ENCODE measurements at places on chromosomes 2 and 18.

DNA sequence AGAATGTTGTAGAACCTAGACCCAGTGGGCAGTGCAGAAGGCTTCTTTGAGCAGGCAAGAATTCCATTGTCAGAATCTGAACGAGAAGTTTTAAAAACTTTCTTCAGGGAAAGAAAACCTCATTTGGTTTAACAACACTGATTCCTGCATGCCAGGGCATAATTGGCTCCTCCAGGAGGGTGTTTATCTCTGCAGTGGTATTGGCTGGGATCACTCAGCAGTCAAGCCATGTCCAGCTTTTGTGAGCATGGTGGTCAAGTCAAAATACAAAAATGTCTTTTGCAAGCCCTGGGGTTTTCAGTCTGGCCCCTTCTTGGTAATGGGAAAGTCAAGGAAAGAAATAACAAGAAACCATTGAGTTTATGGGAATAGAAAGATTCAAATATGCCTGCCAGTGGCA lies 28.3 kb downstream of the FHOD3 start:
- no peak for DNase-seq

GRCh38 chr2:6181926-6182325 lies 489.7 kb downstream of the SOX11 start:
- no peak for DNase-seq

DNA sequence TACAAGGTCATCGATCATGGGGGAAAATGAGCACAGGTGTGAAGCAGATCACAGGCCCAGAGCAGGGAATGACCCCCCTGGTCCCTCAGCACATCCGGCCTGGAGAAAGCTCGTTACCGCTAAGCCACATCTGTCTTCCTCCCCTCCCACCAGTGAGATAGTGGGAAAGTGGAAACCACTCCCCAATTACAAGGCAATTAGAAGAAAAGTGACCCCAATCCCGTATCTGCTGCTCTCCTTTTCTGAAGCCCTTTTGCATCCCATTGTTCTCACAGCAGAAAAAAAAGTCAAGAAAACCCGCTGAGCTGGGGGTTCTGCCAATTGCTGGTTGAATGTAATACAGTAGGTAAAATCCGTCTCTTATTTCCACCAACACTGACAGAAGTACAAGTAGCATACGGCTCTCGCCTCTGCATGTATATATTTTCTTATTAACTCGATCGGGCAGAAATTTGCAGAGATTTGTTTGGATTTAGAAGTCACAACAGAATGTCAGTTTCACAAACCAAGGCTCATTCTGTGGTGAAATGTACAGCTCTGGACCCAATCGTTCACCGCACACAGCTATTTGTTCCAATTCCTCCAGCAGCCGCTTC lies 287.0 kb downstream of the TCF4 start:
- DNase-seq: no peak

DNA sequence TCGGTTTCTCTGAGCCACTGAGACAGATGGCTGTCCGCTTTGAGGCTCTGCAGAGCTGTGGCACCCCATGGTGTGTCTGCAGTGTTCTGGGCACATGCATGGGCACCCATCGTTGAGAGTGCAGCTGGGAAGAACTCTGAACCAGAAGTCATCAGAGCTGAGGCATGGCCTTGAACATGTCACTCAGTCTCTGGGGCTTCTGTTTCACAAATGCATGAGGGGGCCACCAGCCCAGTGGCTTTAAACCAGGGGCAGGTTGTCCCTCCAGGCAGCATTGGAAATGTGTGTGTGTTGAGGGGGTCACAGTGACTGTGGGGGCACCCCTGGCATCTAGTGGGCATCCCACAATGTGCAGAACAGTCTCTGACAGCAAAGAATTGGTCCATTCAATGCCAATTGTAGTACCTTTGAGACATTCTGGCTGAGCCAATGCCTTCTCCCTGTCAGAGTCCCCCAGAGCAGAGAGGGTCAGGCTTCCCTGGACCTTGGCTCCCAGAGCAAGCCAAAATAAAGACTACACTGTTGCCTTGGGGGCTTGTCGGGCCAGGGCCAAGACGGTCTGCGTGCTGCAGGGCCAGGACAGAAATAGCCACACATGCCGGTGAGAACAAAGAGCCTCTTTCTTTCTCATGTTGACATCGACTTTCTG lies 9.3 kb upstream of the PSMD1 start:
- no peak for DNase-seq

DNA sequence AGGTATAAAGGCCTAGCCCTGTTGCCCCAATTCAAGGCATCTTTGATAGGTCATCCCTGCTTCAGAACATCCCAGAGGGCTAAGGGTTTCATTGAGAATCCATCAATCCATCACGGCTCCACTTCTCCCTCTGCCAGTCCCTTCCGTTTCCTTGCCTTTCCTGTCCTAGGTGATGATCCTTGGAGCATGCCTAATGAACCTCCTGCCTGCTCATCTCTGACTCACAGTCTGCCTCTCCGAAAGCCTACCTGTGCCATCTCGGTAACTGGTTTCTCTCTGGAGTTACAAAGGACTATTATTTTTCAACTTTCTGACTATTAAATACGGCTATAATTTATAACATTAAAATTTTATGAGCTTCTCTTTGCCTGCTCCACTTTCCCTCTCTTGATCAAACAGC lies 36.7 kb upstream of the OSBPL6 start:
- DNase-seq: no peak

- peak; percentile 70 for DNase-seq
Measured at GRCh38 chr2:112582314-112582746, 2.1 kb upstream of the CHCHD5 start.

GRCh38 chr2:99974275-99974674 lies 168.1 kb downstream of the AFF3 start:
- DNase-seq: no peak

DNA sequence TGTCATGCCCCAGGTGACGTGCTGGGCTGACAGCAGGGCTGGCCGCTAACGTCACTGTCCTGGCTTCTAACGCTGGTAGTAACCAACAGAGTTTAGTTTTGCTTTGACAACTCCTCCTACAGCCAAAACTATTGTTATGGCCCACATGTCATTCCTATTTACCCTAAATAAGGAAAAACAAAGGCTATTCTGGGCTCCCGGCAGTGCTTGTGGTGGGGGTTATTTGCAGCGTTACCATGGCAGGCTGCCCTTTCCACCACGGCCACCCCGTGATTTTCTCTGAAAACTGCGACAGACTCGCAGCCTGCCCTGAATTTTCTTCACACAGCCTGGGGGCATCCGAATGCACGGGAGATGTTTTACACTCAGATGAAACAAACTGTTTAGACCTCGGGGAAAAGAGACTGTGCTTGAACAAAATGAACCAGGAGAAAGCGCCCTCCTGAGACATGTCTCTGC lies 115.2 kb downstream of the FAM210A start:
- peak; percentile 19 for DNase-seq

GRCh38 chr2:207525296-207525695 lies 4.5 kb upstream of the CREB1 start:
- peak; percentile 43 for DNase-seq

GRCh38 chr2:149908726-149909683 lies 321.4 kb upstream of the MMADHC start:
- no peak for DNase-seq

GRCh38 chr2:80525152-80525551 lies 220.6 kb upstream of the LRRTM1 start:
- DNase-seq: no peak

DNA sequence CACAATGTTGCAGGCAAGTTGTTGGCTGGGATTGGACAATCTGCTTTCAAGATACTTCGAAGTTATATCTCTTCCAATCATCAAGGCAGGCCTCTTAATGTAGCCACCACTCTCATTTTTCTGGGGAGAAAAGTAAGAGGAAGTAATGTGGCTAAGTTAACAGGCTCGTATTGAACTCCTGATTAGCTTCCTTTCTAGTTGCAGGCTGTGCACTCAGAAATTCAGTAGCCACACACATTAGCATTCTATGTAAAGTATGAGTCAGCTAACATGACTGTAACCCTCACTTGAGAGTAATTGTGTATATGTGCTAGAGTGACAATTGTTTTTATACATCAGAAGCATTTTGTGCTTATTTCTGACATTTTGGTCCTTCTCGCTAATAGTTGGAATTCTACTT lies 3.3 kb downstream of the TWSG1 start:
- DNase-seq: peak; percentile 12

DNA sequence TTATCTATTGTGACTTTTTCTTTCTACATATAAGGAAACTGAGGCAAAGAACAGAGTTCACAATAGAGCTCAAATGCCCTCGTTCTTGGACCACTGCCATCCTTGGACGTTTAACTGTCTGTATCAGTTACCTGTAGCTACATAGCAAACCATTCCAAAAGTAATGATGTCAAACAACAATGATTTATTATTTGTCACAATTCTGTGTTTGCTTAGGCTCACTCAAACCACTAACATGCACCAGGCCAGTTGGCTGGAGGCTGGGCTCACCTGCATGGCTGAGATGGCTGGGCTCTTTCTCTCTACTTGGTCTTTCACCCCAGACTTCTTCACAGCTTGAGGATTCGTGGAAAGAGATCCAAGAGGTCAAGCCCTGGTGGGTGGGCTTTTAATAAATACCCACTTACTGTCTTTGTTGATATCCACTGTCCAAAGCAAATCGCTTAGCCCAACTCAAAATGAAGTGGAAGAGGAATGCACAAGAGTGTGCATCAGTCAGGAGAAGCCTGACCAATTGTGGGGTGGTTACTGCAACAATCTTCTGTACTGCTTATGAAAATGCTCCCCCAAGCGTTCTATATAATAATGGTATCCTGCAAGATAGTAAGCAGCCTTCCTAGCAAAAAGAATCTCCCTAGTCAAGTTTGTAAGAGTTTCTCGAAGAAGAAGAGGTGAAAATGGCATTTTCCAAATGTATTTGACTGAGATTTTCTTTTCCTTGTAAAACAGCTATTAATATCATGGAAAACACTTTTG lies 163.5 kb upstream of the NT5C1B start:
- DNase-seq: no peak

DNA sequence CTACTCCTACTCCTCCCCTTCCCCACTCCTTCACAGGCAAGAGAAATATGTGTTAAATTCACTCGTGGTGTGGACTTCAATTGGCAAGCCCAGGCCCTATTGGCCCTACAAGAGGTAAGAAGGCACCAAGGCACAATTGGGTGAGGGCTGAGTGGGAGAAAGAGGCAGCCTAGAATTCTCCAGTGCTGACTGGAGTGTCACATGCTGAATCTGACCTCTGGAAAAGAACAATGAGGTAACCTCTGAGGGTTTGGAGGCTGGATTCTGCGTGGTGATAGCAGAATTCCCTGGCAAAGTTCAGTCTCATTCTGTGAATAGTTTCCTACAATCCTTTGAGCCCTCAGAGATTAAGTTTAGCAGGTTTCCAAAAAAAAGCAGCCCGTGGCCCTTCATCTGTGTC lies 6.9 kb downstream of the CENPA start:
- no peak for DNase-seq

GRCh38 chr2:180319586-180320405 lies 312.7 kb upstream of the CWC22 start:
- no peak for DNase-seq

- no peak for DNase-seq
Measured at GRCh38 chr18:54742659-54743604, 85.3 kb upstream of the RAB27B start.

- DNase-seq: no peak
Measured at GRCh38 chr2:230711224-230711623, 1.4 kb upstream of the CAB39 start.

DNA sequence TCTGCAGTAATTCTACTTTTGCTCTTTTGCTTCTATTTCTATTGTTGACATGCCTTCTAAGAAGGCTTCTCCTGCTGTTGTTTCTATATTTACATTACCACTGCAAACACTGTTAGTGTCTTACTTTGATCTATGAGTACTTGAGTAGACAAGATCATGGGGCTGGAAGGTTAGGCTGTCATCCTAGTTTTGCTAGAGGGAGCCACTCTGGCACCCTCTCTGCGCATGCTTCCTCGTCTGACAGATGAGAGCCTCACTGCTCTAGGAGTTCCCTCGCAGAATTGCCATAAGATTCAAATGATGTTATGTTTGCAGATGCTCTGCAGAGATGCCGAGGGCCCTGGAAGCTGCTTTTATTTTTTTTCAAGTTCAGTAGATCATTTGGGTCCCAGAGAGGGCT lies 185.6 kb downstream of the RNF144A start:
- DNase-seq: no peak

DNA sequence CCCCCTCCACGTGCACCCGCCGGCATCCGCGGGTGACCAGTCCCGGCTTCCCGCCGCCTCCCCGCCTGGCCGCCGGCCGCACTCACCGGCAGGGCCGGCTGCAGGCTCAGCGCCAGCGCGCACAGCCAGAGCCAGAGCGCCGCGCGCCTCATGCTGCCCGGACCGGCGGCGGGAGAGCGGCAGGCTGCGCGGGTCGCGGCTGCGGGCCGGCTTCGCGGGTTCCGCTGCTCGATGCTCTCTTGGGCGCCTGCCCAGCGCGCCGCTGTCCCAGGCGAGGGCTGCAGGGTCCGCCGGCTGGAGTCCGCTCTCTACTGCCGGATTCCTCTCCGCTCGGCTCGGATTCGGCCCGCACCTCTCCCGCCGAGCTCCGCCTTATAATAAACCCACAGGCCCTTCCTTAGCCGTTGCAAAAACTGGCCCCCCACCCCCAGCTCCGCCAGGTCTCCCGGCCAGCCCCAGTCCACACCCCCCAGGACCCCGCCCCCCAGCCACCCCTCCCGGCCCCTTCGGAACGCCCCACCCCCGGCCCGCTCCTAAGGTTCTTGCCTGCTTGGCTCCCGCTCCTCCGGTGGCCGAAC lies at the start of gene SDC1:
Gene SDC1 (minus strand): TSS at position 415 of the 578 bp plus-strand sequence. CDS start 263 bp downstream, at position 152.
- no peak for DNase-seq

- DNase-seq: no peak
Measured at GRCh38 chr18:57961876-57962505, 82.0 kb upstream of the NEDD4L start.

GRCh38 chr2:222159221-222159620 lies 139.6 kb downstream of the PAX3 start:
- DNase-seq: no peak

All from CD4-positive, alpha-beta T cell treated with Interleukin-15 for 4 hours (primary cell).